ENCODE measurements at places on chromosomes 2 and 18.
A peak's percentile ranks its signal among the peaks of the same experiment; 100 is the strongest.

DNA sequence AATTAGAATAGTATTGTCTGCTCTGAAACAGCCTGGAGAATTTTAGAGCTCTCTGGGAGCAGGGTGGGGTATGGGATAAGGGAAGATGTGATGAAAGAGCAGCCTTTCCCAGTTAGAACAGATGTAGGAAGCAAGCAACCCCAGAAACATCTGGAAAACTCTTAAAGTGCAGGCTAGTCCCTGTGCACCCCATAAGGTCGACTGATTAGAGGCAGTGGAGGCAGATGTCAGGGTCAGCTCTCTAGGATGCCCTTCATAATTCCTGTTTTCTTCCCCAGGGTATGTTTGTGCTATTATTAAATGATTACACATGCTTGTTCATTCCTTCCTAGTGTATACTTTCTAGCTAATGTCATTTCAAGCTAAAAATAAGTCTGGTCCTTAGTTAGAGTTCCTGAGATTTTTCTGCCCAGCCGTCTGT lies 41.7 kb downstream of the PTPRM start:
- ATAC-seq = no peak

GRCh38 chr18:78080761-78081160 lies 831.1 kb downstream of the GALR1 start:
- ATAC-seq = no peak

DNA sequence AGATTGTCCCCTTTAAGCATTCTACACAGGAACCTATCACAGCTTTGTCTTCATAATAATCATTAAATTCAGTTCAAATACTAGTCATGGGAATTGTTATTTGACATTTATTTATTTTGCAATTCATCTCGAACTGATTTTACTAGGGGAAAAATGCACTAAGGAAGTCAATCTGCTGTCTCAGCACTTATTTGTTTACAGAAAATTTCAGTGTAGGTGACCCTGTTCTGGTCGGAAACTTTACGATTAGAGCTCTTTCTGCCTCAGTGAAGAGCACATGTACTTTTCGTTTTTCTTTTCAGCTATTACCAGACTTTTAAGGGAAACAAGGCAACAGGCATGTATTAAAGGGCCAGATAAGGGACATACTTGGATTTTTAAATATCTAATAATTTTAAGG lies 1405.7 kb upstream of the ZEB2 start:
- ATAC-seq = no peak

DNA sequence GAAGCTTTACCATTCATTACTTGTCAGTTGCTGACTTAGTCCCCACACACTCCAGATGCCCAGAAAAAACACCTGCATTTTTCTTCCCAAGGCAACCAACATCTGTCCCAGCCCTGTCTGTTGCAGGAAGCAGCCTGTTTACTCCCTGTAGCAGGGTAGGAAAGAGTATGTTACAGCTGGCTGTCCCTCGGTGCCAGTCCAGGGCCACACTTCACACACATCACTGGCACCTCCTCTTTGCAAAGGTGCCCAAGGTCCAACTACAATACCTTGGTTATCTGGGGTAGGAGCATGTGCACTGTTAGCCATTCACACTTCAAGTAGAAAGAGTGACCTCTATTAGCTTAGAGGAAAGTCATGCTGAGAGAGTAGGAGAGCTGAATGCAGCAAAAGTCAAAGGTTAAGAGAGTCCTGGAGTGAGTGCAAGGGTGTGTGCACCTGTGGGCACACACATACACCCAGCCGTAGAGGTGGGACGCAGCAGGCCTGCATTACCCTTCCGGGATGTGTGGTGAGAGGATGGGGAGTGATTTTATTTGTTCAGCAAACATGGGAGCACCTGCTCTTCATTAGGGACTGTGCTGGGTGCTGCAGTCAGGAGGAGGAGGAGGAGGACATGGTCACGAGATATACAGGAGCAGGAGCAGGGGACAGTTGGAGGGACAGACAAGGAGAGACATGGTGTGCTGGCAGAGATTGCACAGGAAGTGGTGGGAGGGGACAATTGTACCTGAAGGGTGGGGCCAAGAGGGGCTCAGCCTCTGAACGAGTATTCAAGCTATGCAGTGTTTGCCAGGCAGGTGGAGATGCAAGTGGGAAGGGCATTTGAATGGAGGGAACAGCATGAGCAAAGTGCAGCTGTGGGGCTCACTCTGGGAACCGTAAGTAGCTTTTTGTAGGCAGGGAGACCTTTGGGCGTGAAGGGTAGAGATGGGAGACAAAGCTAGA lies 69.8 kb downstream of the TSN start:
- ATAC-seq = no peak

- no peak for ATAC-seq
These were observed 124.4 kb downstream of the LRP2 start for GRCh38 chr2:169237939-169238338.

DNA sequence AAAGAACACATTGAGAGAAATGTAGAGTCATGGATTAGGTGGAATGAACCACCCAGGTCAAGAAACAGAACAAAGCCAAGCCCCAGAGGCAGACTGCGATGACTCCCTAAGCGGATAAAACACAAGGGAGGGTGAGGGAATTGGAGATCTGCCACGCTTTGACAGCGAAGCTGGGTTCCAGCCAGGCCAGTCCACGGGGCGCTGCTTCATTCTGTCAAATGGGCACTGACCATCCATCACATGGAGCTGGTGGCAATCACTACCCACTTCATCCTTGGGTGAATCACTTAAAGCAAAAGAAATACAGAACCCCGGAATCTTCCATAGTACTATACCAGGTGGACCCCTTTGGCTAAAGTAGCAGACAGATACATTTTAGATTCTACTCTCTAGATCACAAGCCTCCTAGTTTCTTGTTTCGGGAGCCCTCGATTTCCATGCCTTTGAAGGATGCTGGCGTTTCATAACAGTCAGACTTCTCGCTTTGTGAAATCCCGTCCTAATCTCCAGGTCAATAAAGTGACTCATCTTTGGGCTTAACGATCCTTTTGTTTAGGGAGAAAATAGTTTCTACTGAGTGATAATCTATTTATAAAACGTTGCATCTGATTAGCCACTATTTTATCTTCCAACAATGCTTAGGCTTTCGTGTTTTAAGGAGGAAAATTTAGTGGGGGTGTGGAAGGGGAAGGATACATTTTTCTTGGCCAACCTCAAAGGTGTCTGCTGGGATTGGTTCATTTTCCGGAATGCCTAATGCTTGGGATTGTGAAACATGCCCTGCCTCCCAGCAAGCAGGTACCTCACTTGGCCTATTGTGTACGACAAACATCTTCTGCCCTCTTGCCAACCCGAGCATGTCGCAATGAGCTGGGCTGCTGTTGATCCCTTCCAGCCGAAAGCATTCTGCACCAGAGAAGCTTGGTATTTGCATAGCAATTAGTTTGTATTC lies 44.1 kb upstream of the HDAC4 start:
- ATAC-seq = no peak

GRCh38 chr2:207167099-207167923 lies 1.6 kb upstream of the KLF7 start:
- ATAC-seq = peak; percentile 17

DNA sequence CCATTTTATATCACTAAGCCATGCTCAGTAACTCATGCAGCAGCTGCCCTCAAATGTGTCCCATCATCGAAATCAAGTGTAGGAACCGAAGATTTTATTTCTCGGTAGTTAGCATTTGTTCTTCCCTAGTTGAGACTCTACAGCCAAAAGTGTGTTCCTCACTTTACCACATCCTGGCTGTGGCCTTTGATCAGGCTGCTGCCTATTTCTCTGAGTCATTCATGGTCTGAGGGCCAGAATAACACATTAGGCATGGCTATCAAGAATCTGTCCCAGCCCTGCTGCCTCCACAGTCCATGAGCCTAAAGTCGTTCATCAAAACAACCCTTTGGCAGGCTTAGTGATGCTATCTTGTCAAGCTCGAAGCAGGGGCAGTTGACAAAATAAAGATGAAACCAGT lies 300.1 kb downstream of the TDRD15 start:
- ATAC-seq = no peak

- ATAC-seq = no peak
These were observed 18.7 kb upstream of the TMBIM1 start for GRCh38 chr2:218310853-218311540.

DNA sequence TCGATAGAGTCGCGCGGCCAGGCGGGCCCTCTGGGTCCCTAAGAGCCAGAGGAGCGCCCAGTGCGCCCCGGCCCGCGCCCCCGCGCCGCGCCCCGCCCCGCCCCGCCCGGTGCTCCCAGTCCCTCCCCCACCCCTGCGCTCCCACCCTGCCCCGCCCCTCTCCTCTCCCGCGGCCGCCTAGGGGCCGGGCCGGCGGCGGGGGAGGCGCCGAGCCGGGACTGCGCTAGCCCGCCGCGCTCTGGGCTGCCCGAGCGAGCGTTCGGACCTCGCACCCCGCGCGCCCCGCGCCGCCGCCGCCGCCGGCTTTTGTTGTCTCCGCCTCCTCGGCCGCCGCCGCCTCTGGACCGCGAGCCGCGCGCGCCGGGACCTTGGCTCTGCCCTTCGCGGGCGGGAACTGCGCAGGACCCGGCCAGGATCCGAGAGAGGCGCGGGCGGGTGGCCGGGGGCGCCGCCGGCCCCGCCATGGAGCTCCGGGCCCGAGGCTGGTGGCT lies at the start of gene GPC1:
Gene GPC1 (plus strand): TSS at position 207 of the 491 bp plus-strand sequence. CDS start 256 bp downstream, at position 463.
- peak; percentile 65 for ATAC-seq

DNA sequence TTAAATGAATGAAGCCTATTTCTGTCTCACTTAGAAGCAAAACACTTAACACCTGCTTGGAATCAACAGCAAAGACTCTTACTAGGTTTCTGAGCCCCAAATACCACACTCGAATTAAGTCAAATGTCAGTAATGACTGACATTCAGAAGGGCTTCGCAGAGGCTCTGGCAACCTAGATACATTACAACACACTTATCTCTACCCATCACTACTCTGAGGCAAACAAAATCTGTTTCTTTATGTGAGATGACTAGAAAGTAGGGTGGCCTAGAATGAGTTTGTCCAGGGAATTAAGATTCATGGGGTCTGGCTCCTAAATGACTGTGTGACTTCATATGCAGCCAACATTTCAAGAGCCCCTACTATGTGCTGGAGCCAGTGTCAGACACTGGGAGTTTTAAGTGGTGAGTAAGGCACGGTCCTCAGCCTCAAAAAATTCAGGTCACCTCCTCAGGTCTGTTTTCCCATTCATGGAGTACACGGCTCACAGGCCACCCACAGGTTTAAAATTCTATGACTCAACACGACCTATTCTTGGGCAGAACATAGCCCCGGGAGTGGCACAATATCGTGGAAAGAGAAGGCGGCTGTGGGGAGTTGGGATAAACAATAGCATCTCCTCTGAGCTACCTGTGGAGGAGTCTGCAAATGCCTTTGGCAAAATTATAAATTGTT lies 150.3 kb upstream of the ZFP36L2 start:
- ATAC-seq = no peak
